ENCODE measurements at places on chromosomes 5 and 9.
A peak's percentile ranks its signal among the peaks of the same experiment; 100 is the strongest.

GRCh38 chr5:56986626-56986947, 34.7 kb upstream of the MIER3 start:
- no peak for DNase-seq

GRCh38 chr9:3769646-3770045, 243.8 kb upstream of the RFX3 start:
- no peak for DNase-seq

DNA sequence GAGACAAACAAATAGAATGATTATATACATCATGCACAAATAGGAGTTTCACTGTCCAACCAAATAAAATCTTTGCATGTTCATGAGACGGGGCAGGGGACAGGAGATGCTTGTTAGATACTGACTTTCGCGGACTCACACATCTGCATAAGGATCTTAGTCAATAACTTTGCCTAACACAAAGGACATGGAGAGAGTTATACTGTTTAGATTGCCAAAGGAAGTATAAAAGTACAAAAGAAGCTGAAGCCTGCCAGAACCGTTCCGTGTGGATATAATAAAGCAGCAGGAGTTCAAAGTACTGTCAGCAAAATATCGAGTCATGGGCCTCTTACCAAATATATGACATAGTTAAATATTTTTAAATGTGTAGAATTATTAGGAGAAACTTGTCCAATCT, 1148.4 kb downstream of the EFNA5 start:
- no peak for DNase-seq

DNA sequence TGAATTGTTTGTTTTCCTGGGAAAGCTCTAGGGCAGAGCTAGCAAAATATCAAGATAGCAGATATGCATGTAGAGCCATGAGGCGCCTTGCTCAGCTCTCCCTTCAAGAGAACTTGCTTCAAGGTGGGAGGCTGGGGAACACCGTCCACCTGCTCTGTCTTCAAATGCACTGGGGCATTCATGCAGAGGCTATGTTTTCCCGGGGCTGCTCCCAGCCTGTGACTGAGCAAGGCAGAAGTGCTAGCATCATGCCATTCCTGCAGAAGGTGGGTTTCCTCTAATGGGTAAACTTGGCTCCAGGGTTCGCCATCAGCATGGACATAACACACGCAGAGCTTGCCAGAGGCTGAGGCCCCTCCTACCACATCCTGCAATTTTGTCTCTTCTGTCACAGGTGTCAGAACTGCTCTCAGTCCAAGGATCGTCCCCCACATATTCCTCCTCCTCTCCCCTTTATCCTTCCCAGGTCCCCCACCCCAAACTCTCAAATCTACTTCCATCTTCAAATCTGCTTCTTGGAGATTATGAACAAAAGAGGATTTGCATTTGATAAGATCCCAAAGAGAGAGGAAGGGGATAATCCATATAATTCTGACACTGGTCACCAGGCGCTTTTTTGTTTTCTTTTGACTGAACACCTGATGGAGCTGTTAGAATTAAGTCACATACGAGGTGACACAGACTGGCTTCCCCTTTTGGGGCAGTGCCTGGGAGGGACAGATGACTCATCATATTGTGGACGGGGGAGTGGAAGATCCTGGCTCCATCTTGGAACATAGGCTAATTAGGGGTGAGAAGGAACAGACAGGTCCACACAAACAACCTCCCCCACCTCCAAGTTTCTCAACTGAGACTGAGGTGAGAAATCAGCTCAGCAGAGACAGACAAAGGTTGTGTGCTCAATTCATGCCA, 85.0 kb upstream of the TAF11L2 start:
- no peak for DNase-seq

DNA sequence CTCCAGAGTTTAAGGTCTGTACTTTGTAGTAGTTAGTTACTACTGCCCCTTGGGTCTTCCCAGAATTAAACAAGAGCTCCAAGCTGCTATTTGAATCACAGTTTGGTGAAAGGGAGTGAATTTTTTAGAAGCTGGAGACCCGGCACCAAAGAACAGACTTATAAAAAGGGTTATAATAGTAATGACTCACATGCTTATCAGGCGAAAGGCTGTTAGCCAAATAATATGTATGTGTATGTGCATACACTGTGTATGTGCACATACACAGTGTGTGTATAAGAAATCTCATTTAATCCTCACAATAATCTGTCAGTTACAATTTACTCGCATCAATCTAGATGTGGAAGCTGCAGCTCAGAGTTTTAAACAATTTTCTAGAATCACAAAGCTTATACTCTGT, 59.5 kb upstream of the ITGA1 start:
- DNase-seq = no peak

DNA sequence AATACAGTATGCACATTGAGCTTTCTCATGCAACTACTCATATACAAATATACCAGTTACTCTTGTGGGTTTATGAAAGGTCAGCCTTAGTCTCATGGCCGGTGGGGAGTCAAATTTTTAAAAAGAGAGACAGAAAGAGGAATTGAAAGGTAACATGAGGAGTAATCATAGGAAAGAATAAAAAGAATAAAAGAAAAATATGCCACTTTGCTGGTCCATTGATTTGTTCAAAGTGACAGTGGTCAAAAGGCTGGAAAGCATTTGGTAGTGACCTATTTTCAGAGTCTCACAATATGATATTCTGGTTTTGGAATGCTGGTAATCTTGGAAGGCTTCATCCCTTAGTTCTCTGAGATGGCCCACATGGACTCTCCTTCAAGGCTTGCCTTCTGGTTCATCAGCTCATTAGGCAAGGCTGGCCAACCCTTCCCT, 67.0 kb downstream of the ZNF366 start:
- no peak for DNase-seq

DNA sequence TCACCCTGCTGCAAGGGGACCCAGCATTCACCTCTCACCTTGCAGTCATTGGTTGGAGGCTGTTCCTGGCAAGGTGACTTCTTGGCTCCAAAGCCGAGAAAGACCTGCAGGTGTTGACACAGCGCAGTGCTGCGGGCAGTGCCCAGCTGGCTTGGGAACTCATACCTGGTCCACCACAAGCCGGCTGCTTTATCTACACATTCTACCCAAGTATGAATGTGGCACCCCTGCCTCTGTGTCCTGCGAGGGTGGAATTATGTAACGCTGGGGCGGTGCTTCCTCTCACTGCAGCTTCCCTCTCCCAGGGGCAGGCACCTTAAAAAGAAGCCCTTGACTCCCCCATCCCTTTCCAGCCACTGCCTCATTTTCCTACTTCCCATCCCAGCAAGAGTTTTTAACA, 2.5 kb upstream of the ZMYND19 start:
- no peak for DNase-seq

GRCh38 chr5:7053528-7054209, 340.4 kb downstream of the TENT4A start:
- DNase-seq = no peak

DNA sequence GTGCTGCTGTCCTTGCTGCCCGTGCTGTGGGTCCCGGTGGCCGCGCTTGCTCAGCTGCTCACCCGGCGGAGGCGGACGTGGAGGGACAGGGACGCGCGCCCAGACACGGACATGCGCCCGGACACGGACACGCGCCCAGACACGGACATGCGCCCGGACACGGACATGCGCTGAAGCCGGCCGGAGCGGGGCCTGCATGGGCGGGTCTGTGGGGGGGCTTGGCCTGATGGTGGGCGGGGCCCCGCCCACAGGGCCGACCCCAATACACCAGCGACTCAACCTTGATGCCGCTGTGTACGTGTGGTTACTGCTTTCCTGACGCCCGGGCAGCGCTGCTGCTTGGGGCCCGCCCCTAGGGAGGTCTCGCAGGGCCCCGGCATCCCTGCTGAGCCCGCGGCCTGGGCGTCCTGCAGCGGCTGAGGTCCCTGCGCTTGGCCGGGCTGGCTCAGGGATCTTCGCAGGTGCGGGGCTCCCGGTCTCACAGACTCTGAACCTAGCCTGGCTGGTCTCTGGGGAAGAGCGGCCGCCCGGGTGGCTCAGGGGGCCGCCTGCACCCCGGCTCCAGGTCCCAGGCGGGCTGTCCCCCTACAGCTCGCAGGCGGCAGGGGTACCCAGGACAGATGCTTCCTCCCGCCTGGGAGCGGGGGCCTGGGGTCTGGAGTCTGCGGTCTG, 20.9 kb downstream of the SLC6A18 start:
- DNase-seq = no peak

DNA sequence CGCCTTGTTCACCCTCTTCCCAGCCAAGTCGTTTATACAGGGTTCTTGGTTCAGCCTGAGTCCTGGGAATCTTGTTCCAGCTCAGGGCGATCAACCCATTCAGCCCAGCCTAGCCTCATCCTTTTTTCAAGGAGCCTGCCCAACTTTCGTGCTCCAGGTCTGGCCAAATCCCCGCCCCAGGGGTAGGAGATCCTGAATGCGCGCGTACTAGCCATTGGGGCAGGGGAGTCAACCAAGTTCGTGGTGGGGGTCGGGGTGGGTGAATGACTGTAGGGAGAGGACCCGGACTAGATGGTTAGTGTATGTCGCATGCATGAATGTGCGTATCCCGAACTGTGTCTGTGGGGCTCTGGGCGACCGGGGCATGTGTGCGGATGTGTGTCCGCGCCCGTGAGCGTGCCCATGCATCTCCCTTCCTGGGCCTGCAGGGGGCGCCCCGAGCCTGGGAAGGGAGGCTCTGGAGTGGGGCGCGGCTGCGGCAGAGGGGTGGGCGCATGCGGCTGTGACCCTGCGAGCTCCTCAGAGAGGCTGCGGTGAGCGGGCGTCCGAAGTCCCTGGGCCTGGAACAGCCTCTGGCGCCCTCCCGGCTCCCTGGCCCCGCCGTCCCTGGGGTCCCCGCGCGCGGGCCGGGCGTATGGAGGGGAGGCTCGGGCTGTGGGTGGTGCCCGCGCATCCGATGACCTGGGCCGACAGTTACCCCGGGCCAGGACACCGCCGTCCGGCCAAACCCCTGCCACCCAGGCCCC, 8.7 kb downstream of the CCL21 start:
- peak; percentile 77 for DNase-seq

- DNase-seq = no peak
Measured at GRCh38 chr5:6450319-6450833, 1.7 kb downstream of the UBE2QL1 start.

DNA sequence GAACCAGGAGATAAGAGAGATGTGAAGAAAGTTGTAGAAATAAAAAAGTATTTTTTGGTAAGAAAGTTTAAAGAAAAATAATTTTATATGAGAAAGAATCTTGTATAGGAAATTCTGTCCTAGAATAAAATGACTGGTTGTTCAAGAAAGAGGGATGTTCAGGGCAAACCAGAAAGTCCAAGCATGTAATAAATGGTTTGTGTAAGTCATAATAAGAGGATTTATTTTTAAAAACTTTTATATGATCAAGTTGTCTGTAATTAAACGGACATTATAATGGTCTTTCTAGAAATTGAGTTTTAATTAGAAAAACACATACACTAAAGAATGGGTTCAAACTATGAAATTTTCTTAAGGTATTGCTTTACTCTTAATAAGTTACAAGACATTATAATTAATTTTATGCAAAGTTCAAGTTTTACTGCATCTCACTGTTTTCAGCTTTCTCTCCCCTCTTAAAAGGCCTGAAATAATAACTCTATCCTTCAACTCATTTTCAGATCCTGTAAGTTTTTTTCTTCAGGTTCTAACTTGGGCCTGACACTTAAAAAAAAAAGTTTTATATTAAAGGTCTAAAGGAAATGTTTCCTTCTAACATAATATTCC, 56.1 kb upstream of the ZNF300 start:
- DNase-seq = no peak

- peak; percentile 21 for DNase-seq
Measured at GRCh38 chr5:142977363-142978051, 207.3 kb downstream of the ARHGAP26 start.

DNA sequence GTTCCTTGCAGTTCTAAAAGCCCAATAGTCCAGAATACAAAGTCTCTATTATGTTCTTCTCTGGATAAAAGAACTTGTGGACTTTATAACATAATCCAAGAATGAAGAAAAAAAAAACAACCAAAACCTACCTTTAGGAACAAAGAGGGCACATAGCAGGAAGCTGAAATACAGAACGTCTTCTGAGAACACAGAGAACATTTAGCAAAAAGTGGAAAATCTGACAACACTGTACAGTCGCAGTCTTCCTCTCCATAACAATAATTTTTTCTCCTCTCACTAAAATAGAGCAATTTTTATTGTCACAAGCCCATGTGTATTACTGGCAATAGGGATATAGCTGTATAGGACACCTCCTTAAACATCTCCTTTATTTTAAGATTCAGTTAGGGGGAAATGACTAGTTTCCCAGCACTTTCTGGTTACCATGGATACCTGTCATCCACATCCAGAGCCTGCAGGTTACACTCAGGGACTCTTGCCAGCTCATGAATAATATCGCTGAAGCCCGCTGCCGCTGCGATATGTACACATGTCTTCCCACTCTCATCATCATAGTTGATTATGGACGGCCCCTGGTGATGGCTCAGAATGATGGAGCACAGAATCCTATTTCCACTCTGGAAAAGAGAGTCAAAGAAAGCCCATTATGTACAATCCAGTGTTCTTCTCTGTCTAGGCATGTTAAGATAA, 106.5 kb downstream of the ANKRD55 start:
- DNase-seq = no peak

DNA sequence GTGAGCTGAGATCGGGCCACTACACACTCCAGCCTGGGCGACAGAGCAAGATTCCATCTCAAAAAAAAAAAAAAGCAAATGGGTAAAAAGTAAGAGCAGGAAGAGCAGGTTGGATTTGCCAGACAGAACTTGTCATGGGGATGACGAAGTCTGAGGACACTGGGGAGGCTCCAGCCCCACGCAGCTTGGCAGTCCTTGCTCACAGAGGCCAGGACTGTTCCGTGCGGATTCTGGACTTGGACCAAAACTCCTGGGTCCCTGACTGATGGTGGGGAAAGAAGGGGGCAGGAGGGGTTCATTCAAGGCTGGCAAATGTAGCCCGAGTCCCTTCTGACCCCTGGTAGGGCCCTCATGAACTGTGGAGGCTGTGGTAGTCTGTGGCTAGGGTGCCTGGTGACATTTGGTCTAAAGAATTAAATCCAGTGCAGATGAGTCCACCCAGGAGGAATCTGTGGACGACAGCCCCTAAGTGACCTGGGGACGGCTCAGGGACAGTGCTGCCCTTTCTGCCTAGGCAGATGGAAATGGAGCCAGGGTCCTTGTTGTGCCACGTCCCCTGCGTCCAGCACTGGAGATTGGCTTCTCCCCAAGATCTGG, 3.1 kb downstream of the FGD3 start:
- DNase-seq = no peak

- no peak for DNase-seq
Measured at GRCh38 chr5:67095346-67096171, 101.0 kb downstream of the CD180 start.

DNA sequence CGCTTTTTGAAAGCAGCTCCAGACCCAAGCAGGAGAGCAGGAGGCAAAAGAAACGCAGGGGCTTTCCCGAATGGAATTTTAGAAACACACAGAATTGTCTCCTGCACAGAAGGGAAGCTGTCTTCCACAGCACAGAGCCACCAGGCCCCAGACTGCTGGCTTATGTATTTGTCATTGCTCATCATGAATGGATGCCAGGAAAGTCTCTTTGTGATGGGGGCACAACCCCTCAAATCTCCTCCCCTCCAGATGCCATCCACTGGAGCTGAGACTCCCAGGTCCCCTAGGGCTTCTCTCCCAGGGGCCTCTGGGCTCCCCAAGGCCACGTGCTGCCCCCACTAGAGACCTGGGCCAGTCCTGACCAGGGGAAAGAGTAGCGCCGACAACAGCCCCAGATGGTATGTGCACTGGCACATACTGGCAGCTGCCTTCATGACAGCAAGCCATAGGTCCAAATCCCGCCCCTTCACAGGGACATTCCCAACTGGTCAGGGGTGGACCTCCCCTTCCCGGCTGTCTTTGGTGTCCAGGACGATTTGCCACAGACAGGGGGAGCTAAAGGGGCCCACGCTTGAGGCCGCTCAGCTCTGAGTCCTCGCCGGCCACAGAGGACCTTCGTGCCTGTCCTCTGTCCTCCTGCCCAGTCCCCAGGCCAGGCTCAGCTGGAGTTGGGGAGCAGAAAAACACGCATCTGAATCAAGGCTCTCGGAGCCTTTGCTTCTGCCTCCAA, 127.8 kb downstream of the KCNIP1 start:
- no peak for DNase-seq
